ENCODE measurements at places on chromosomes 1 and 21.

DNA sequence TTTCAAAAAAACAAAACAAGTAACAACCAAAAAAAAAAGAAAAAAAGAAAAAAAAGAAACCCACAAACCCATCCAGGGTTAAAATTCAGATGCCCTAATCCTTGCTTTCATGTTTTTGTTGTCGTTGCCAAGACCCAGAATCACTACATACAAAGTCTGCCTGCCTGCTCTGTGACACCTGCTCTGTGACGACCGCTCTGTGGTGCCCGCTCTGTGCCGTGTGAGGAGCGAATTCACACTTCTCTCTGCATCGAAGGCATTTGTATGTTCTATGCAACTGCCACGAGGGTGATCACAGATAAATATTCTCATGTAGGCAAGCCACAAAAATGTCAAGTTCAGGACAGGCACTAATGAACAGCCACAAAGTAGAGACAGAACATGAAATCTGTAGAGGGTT is 178.6 kb downstream of the SLC45A1 start:
- no peak for DNase-seq

DNA sequence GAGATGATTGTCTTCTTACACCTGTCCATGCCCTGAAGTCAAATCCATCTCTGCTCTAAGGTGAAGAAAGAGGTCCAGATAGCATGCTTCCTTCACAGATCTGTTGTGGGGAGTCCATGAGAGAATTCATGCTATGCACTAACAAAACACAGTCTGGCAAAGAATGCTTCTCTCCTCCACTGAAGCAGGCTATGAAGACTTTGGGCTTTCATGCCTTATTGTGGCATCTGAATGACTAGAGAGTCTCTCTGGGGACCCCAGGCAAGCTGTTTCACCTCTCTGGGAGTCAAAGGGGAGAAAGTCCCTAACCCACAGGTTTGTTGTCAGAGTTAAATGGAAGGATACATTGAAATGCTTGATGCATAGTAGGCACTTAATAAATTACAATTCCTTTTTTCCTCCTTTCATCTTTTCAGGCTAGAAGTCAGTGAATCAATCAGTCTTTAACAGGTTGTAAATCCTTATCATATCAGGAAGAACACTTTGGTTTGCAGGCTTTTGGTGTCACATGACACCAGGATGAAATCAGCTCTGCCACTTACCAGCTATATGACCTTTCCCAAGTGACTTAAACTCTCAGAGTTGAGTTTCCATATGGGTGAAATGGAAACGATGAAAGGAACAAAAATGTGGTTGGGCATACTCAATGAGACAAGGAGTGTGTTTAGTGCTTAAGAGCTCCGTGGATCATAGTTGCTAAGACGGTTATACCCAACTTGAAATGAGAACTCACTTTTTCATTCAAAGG is 200.1 kb upstream of the DAB1 start:
- no peak for DNase-seq

DNA sequence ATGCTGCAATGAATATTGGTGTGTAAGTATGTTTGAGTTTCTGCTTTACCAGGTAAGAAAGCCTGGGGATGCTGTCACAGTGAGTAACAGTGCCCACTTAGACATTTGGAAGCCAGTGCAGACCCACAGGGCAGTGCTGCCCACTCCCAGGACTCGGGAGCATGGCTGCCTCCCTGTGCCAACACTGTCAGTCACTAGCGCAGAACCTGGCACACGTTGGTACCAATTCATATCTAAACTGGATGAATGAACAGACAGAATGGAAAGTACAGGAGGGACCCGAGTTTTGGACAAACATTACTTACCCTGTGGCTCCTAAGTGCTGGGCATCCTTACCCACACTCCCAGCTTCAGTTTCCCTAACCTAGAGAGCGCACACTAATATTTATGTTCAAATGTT is 1.6 kb upstream of the EVA1C start:
- DNase-seq = peak; percentile 30

- no peak for DNase-seq
Observed at GRCh38 chr1:43437031-43437973, 16.4 kb downstream of the HYI start.

DNA sequence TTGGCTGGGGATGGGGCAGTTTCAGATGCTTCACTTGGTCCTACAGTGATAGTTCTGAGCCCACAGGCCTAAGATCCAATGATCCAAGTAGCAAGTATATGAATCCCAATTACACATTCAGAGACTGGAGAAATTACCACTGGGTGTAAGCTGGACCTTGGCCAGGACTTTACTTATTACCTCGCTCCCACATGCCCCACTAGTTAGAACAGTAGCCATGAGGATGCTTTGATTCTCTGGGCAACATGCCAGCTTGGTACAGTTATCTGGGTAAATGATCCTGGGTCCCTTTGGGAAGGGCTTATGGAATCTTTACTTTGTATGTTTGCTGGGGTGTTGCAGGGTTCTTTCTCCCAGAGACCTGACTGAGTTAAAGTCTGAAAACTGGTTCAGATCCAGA is 5.0 kb upstream of the FCAMR start:
- no peak for DNase-seq

DNA sequence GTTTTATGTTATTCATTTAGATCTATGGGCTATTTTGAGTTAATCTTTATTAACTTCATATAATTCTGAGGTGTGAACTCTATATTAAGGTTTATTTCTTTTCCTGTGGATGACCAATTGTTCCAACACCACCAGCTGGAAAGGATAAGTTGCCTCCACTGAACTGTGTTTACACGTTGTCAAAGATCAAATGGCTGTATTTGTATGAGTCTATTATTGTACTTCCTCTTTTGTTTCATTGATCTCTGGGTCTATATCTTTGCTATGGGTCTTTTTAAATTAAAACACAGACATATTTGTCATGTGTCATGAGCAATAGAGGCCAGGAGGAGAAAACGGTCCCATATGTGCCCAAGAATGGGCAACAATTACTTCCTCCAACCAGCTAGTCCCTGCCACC is 5.2 kb upstream of the MAB21L3 start:
- no peak for DNase-seq

DNA sequence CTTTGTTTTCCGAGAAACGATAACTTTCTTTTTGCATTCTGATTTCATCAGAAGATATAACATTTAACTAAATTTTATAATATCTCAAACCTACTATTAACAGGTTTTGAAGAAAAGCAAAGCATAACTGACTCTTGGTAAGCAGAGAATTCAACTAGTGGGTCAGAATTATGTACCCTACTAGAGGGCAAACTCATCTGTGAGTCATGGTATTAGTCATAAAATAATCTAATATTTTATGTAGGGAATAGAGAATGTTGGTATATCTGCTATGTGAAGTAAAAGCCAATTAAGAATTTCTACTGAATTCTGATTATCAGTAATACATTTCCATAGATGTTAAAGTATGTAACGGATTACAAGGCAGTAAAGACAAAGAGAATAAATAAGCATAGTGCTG is 56.8 kb downstream of the USP1 start:
- DNase-seq = no peak

- no peak for DNase-seq
Observed at GRCh38 chr1:80059940-80060339, 1053.4 kb upstream of the ADGRL4 start.

DNA sequence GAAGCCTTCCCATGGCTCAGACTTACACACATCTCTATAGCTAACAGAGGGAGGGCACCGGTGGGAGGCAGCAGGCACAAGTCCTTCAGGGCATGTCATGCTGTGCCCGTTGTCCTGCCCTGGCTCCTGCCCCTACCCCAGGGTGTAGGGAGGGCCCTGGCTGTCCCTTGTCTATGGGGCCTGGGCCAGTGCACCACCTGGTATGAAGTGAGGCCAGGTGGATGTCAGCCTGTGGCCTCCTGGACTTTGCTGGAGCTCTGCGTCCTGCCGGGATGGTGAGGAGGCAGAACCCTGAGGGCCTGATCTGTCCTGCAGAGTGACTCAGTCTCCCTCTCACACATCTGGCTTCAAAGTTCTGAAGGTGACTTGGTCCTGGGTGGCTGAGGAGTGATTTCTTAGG is 47.3 kb upstream of the GPR37L1 start:
- no peak for DNase-seq

DNA sequence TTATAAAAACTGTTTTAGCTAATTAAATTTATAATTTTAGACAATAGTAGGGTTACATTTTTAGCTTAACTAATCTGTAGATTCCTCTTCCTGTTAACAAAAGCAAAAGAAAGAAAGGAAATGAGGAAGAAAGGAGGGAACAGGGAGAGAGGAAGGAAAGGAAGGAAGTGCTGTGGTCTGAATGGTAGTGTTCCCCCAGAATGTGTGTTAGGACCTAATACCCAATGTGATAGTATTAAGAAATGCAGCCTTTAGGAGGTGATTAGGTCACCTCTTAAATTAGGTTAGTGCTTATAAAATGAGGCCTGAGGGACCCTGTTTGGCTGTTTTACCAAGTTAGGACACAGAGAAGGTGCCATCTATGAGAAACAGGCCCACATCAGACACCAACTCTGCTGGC is 136.9 kb upstream of the SAMSN1 start:
- no peak for DNase-seq

- DNase-seq = peak; percentile 3
Observed at GRCh38 chr1:87684194-87684593, 355.5 kb downstream of the LMO4 start.

- no peak for DNase-seq
Observed at GRCh38 chr1:64167176-64167575, 36.2 kb upstream of the UBE2U start.

GRCh38 chr1:234083460-234083859 is 179.0 kb downstream of the SLC35F3 start:
- DNase-seq = peak; percentile 33

DNA sequence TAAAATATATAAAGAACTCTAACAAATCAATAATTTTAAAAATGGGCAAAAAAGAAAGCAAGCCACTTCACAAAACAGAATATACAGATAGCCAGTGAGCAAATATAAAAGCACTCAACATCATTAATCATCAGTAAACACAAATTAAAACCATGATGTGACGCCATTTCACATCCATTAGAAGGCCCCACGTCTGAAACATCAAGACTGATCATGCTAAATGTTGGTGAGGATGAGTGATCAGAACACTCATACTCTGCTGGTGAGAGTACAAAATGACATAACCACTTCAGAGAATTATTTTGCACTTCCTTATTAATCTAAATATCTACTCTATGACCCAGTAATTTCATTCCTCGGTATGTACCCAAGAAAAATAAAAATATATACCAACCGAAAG is 512.2 kb upstream of the NR5A2 start:
- DNase-seq = no peak

GRCh38 chr1:203796236-203796605 is 798 bp downstream of the ZBED6 start:
- no peak for DNase-seq

DNA sequence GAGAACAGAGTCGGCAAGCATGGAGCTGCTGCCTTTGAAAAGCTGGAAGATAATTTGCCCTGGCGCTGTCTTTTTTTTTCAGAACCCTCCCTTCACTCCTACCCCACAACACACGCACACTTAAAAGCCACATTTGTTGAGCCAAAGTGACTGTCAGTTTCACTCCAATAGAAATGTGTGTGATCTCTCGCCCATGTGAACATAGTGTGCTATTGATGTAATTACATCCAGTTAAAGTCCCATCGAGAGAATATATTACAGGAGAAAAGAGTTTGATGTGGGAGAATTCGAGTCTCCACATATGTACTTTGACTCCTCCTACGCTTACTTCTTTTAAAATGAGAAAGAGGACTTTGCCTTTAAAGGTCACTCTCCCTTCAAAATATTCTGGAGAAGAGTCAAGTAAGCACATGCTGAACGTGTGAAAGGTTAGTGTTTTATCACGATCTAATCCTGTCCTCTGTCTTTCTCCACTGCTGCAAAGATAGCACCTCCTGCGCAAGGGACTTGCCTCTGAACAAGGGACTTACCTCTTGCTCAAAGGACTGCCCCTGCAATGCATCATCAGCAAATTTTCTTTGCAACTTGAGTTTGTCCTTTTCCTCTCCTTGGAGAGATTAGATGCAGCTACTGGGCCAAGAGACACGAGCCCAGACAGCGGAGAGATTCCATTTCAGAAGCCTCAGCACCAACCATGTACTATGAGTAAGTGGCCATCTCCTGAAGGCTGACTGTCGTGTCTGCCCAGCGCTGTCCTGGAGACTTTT is 613.9 kb downstream of the PTPRU start:
- DNase-seq = no peak

GRCh38 chr1:241848686-241849344 is 811 bp downstream of the EXO1 start:
- no peak for DNase-seq

DNA sequence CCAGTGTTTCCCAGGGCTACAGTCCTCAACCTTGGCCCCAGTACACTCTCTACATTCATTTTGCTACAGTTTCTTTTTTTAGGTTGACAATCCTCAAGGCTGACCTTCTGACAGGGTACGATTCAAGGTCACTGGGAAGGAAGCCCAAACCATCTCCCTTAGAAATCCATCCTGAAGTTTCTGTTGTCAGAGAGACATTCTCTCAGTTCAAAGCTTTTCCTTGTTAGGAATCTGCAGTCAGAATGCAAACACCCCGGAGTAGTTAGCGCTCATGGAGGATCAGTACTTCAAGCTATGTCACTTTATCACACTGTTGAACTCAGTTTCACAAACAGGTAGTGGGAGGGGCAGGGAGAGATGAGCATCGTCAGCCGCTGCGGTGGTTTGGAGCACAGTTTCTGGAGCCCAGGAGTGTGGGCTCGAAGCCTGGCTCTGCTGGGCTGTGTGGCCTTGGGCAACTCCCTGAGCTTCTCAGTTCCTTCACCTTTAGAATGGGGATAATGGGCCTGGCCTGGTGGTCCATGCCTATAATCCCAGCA is 4.2 kb downstream of the SLC2A5 start:
- DNase-seq = no peak

- no peak for DNase-seq
Observed at GRCh38 chr1:115753830-115754229, 14.7 kb downstream of the CASQ2 start.

- no peak for DNase-seq
Observed at GRCh38 chr1:160740133-160740688, 1.2 kb downstream of the SLAMF7 start.

DNA sequence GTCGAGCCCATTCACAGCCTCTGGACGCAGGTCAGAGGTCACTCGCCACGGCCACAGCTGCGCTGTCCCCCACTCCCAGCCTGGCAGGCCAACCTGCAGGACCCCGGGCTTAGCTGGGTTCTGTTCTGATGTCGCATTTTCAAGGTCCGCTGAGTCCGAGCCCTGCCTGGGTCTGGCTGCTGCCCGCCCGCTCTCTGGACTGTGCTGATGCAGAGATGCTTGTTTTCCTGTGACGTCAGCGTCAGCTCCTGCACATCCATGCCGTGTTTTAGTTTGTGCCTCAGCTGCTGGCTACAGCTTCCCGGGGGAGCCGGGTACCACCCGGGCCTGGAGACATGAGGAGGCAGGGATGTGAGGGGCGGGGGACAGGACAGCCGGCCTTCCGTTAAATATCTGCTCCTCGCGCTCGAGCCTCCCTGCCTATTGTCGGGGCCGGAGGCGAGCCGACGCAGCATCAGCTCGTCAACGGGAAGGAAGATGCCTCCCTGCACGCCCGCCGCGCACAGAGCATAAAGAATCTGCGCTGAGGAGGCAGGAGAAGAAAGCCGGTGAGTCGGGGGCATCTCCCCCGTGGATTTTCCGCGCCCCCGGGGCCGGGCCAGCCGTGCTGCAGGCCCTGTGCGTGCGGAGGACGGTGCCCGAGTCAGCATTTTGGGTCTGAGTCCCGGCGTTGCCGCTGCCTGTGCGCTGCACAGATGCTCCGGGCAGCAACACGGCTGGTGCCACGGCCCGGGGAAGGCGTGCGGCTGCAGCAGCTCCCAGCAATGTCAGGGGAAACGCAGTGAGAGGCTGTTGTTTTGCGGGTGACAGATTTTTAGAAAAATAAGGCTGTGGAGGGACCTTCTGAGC is 23.4 kb downstream of the PRKCZ start:
- peak; percentile 79 for DNase-seq
